ENCODE measurements at places on chromosomes 7 and 10.
A peak's percentile ranks its signal among the peaks of the same experiment; 100 is the strongest.

DNA sequence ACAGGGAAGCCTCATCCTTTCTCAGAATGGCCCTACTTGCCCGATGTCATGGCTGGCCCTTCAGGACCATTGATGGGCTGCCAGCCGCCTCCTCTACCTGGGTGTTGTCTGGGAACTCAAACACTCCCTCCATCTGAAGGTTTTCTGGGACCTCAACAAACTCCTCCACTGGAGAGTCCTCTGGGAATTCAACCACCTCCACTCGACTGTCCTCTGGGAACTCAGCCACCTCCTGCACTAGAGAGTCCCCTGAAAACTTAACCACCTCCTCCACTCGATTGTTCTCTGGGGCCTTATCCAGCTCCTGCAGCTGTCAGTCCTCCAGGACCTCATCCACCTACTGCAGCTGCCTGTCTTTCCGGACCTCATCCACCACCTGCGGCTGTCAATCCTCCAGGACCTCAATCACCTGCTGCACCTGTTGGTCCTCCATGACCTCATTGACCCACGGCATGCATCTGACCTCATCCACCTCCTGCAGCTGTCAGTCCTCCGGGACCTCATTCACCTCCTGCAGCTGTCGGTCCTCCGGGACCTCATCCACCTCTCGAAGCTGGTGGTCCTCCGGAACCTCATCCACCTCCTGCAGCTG is 37.1 kb downstream of the MAT1A start:
- no peak for DNase-seq

- peak; percentile 86 for DNase-seq
Measured at GRCh38 chr10:91603931-91604331, 28.9 kb downstream of the PPP1R3C start.

DNA sequence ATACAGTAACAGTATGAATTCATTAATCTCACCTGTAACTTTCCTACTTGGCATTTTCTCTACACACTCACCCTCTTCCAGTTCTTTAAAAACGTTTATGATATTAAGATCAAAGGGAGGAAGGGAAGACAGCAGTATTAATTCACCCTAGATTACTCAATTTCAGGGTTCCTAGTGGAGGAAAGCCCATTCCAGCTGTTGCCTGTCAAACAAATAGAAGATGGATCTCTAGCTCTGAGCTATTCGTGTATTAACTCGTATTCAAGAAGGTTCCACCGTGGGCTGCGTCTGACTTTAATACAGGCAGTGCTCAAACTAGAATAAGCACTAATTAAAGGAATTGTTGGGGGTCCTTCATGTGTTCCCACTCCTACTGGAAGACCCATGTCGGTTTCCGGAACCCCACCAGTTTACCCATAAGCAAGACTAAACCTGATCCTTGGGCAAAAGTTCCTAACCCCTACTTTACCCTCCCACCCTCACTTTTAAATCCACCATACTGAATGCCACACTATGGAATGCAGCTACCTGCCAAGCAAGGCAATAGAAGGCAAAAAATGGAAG is 2.1 kb downstream of the NANOS1 start:
- DNase-seq, result no peak

- no peak for DNase-seq
Measured at GRCh38 chr10:119263951-119264617, 56.7 kb downstream of the GRK5 start.

- no peak for DNase-seq
Measured at GRCh38 chr7:36880108-36880507, 155.8 kb upstream of the AOAH start.

GRCh38 chr10:113267619-113268562 is 285.0 kb upstream of the HABP2 start:
- peak; percentile 42 for DNase-seq

GRCh38 chr10:86753638-86754434 is 2.6 kb upstream of the BMPR1A start:
- DNase-seq, result no peak

DNA sequence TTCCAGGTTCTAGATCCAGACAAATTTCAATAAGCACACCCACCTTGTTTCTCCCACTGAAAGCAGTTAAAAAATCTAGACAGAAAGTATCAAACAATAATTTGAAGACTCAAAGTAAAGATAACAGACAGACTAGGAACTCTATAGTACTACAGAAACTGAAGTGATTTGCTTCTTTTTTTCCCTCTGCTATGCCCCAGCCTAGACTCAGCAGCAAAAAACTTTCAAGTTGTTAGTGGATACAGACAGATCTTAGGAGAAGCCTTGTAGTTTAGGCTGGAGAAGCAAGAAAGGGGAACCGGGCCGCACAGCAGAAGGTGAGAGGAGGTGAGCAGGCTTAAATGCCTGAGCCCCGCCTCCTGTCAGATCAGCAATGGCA is 65.1 kb downstream of the IGF2BP3 start:
- no peak for DNase-seq

GRCh38 chr10:12409161-12409560 is 59.8 kb downstream of the CAMK1D start:
- DNase-seq, result no peak

DNA sequence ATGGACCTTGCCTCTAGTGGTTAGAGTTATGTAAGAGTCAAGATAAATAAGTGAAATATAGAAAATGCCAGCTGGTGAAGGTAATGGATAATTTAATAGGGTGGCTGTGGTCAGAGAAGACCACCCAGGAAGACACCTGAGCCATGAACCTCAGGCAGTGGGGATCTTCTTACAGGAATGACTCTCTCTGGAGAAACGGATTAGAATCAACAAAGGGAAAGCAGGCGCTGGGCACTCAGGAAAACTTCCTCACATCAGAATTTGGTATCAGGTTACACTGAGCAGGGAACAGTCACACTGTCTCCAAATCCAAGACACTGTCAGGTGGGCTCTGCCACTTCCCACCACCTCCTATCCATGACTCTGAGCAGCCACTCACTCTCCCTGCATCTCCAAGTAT is 132.6 kb downstream of the DYNC2I1 start:
- DNase-seq, result no peak

DNA sequence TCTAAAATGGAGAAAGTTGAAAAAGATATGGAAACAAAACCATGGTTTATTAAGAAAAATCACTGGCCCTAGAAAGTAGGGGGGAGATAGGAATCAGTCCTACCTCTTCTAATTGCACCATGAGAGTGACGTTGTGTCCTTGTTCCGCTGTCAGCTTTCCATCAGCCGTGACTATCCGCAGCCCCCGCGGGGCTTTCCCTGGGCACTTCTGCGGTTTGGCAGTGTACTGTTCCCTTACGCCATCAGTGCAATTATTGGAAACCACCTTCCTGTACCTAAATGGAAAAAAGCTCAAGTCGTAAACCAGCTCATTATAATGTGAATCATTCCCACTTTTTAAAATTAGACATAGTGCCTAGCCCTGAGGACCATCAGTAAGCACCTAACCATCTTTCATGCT is 512.2 kb downstream of the SORCS1 start:
- no peak for DNase-seq

DNA sequence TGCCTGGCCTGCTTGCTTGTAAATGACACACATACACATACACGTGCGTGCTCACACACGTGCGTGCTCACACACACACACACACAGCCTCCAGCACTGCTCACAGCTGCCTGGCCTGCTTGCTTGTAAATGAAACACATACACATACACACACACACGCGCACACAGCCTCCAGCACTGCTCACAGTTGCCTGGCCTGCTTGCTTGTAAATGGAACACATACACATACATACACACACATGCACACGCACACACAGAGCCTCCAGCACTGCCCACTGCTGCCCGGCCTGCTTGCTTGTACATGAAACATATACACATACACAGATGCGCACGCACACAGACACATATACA is 397.2 kb downstream of the PLXNA4 start:
- DNase-seq, result peak; percentile 3

DNA sequence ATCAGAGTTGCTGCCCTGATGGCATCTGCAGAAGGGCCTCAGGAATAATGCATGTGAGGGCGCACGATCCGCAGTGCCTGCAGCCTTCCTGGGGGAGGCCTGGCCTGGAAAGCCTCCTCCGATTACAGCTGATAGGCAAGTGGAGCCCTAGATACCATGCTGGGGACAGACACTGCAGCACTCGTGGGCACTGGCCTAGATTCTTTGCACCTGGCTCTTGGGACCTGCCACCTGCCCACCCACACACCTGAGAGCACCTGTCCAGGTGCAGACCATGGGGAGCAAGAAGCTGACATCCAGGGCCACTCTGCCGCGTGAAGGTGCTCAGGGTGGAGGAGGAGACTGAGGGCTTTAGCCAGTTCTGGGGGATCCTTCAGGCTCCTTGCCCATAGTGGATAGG is 14.8 kb downstream of the YKT6 start:
- DNase-seq, result no peak

DNA sequence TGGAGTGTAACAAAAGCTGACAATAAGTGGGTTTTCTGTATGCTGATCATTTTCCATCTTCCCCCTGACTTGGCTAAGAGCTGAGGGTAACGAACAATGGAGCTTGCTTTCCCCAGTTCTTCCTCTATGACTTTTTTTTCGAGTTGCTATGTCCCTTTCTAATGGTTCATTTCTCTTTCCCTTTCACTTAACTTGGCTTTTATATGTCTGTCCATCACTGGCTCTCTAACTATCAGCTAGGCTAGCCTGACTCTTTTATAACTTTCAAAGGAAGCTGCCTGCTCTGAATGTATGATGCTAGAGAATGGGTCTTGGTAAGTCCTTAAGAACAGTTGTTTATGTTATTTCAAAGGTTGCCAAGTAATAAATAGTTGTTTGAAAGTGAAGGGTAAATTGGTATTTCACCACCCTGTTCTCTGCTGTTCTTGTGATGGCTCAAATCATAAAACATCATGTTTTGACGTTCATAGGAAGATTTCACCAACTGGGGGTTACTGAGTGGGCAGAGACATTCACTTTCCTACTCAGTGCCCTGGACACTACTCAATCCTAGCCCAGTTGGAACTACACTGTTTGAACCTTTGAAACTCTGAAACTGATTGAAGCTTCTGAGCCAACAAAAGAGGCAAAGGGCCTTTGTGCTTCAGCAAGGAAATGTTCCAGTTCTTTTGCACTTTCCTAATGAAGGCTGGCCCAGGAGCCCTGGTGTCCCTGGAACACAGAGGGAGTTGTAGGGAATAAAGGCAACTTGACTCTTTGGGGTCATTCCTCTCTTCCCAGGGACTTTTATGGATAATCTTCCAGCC is 85.4 kb upstream of the PHYHIPL start:
- DNase-seq, result no peak

DNA sequence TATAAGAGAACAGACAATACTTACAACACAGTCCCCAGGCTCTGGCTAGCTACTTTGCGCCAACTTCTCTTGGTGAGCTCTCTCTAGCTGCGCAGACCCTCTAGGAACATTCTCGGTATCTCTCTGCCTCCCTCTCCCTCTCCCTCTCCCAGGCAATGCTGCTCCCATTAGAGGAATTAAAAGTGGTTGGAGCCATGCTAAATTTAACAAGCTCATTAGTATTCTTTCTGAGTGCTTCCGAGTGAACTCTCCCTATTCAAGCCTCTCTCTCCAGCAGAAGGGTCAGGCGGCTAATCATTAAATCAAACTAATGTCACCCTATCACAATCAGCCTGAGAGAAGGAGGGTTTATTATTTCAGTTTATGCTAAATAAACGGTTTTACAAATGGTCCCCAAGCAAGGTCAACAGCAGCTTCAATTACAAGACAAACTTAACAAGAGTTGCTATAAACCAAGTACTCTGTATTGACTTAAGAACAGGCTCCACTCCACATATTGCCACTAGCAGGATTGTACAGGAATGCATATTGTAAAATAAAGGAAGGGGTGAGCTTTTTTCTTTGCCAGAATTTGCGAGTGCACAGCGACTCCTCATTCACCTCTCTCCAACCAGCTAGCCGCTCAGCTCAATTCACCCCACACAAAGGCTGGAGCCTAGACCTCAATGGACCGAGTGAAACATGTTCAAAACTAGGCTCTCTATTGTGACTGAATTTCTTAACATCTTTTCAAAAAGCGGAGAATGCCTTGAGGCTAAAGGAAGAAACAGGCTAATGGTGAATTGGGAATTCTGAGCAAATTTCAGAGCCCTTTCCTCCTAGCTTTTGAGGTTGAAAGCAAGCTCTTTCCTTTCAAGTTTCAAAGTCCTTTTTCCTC is 84.4 kb downstream of the GLI3 start:
- no peak for DNase-seq

- DNase-seq, result peak; percentile 59
Measured at GRCh38 chr7:55360486-55360885, 4.7 kb upstream of the LANCL2 start.

DNA sequence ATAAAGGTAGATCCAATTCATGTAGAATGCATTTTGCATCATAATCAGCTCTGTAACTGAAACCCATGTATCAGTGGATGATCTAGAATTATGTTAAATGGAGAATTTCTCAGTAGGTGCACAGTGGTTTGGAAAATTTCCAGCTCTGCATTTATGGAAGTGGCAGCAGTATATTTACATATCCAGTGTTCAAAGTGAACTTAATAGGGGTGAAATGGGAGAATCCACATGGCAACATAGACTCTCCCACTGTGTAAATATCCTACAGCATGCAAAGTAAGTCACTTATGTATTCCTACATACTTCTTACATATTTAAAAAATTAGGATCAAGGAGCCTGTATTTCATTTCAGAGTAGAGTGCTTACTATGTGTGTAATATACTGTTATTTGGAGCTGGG is 35.3 kb downstream of the CDC14C start:
- no peak for DNase-seq

GRCh38 chr10:42991442-42992098 is 85.3 kb upstream of the RET start:
- DNase-seq, result no peak

- DNase-seq, result peak; percentile 46
Measured at GRCh38 chr7:151684408-151685175, 164.9 kb upstream of the RHEB start.

- no peak for DNase-seq
Measured at GRCh38 chr10:86673216-86673826, 5.0 kb downstream of the LDB3 start.

DNA sequence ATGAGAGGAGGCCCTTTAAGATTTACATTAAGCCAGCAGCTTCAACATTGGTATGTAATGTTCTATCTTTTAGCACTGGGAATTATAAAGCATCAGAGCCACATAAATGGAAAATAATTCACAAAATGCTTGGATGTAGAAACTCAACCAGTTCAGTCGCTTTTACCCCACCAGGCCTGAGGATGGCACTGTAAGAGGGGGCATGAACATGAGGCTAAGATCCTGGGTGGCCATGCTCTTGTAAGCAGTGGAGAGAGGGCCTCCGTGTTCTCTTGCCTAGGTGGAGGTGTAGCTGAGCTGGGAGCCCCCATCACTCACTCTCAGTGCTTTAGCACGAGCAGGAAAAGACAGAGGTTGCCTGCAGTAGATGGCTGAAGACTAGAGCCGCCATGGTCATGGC is 238.8 kb downstream of the FANK1 start:
- peak; percentile 33 for DNase-seq

DNA sequence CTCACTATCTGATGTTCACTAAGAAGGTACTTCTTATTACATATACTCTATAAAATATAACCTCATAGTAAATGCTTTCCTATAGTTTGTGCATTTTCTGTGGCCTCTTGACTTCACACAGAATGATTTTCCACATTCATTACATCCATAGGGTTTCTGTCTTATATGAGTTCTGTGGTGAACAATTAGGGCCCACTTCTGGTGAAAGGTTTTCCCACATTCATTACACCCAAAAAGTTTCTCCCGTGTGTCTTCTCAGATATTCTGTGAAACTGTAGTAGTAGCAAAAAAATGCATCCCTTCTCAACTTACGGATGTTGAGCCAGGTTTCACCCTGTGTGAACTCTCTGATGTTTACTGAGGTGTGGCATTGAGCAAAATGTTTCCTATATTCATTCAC is 119.3 kb downstream of the ZNF33B start:
- DNase-seq, result no peak

GRCh38 chr7:133054162-133054840 is 27.6 kb downstream of the CHCHD3 start:
- peak; percentile 42 for DNase-seq

- peak; percentile 17 for DNase-seq
Measured at GRCh38 chr10:74949034-74949832, 122.8 kb downstream of the KAT6B start.

Data from fibroblast of skin of right biceps (primary cell).